ENCODE measurements at places on chromosomes 1 and 21. TPM values are rescaled to one million over a fixed set of nuclear protein-coding genes. Genes with fewer than 3 reads are reported as not detected.

DNA sequence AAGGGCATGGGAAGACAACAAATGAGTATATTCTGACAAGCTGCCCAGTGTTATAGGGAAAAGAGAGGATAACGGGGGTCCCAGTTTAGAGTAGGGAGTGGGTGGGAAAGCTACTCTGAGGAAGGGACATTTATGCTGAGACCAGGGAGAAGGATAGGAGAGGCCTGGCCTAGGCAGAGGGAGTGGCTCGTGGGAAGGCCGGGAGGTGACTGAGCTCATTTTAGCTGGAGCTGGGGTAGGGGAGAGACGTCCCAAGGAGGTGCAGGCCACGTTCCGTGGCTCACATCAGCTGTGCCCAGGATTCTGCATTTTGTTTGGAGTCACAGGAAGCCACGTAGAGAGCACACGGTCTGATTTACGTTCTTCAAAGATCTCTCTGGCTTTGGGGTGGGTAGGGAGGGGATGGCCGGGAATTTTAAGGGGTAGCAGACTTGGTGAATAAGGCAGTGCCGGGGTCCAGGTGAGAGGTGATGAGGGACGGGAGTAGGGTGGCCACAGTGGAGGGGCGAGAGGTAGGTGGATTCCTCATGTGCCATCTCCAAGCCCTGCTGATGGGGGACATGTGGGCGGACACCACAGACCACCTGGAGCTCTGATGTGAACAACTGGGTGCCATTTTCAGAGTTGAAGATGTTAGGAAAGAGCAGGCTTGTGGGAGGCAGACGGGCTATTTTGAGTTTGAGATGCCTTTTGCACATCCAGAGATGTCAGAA, 4.7 kb downstream of the TINAGL1 start:
- DNase-seq, result peak; percentile 60

DNA sequence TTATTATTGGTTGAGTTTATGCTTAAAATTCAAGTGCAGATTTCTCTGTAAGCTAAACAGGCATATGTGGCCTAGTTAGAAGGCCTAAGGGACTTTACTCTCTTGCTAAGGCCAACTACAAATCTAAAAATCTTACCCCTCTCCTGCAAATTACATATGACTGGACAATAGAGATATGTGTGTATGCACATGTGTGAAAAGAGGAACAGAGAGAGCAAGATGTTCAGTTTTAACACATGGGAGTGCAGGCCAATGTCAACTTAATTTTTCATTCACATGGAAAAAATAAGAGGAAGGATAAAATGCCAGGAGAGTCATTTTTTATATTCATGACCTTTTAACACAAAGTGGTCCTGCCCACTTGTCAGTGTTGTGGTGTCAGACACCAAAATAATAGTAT, 8.5 kb downstream of the OR10K2 start:
- DNase-seq, result no peak

The RIPPLY3 gene
- 0.21 TPM for total RNA-seq

The LCA5L gene
- total RNA-seq, result 1.1 TPM

The IL12RB2 gene
- total RNA-seq, result not detected

The PLA2G5 gene
- total RNA-seq, result not detected

The PLXNA2 gene
- total RNA-seq, result 20.5 TPM

The KRTAP7-1 gene
- not detected for total RNA-seq

The TLR5 gene
- not detected for total RNA-seq

The GSTM1 gene
- 6.4 TPM for total RNA-seq

The GRIK3 gene
- not detected for total RNA-seq

The ICOSLG gene
- total RNA-seq, result 10.5 TPM
